ENCODE measurements at places on chromosomes 11 and 22. TPM values are rescaled to one million over a fixed set of nuclear protein-coding genes. Genes with fewer than 3 reads are reported as not detected.

The HEPHL1 gene
- not detected for total RNA-seq

The PVALB gene
- not detected for total RNA-seq

The MRGPRX3 gene
- total RNA-seq = not detected

The FAM180B gene
- total RNA-seq = not detected

The ADAMTS15 gene
- 0.13 TPM for total RNA-seq

The CD6 gene
- not detected for total RNA-seq

The ANO1 gene
- total RNA-seq = 0.27 TPM

The ISX gene
- not detected for total RNA-seq
